ENCODE measurements at places on chromosomes 3 and 15.

GRCh38 chr15:54820098-54820497, 376.6 kb downstream of the RSL24D1 start:
- DNase-seq, result no peak

DNA sequence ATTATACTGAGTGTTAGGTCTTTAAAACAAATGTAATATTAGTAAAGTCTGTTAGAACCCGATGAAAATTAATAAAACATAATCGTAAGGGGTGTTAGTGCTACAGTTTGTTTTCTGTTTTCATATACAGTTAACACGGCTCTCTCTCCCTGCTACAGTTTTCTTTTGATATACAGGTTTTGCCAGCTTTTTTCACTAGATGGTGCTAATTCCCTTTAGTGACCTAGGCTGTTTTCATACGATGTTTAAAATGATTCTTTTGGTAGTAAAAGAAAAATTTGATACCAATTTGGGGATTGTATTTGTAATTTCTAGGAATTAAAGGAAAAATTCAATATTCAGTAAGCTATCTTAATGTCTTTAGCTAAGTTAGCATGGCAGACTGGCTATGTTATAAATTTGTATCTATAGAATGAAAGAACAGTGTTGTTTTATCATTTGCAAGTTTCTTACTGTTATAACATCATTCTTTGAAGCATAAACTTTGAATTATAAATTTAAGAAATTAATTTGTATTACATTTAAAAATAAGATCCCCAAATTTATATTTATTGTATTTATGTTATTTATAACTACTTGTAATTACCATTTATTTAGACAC, 11.5 kb downstream of the APH1B start:
- no peak for DNase-seq

GRCh38 chr3:152491922-152492321, 223.2 kb downstream of the MBNL1 start:
- DNase-seq, result no peak

GRCh38 chr3:90241481-90241880, 1134.1 kb downstream of the EPHA3 start:
- no peak for DNase-seq

DNA sequence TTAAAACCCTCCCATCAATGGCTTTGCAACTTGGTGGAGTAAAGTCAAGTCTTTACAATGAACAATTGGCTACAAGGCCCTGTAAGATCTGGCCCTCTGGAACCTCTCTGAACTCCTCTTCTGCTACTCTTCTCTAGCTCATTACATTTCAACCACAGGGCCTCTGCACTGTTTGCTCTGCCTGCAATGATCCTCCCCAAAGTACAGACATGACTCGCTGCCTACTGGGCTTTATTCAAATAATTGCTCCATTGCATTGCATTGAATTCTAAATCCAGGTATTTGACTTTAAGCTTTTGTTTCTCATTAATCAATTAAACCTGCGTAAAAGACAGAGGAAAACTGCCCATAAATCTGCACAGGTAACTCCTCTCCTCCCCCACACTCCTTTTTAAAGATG, 96.7 kb downstream of the CD47 start:
- no peak for DNase-seq

Measured in DND-41 (cell line).